Right forelimb (tissue), 1 donor: ENCODE measurements at places on chromosomes 7 and 10.
A peak's percentile ranks its signal among the peaks of the same experiment; 100 is the strongest.

DNA sequence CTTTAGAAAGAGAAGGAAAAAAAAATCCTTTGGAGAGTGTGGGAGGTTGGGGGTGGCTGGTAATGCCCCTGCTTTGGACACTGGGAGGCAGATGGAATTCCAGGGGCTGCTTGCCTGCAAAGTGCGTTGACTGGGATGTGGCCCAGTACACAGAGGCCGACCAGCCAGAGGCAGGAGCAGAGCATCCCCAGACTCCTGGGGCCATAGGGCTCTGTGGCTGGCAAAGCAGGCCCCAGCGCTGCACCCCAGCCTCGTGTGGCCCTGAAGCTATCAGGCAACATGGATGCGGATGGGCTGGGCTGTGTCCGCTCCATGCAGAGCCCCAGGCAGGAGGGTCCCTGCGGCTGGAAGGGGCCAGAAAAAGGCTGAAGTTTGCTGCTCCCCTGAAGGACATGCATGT is 361.6 kb upstream of the FZD8 start:
- DNase-seq, result no peak

- no peak for DNase-seq
Measured at GRCh38 chr10:7773845-7774801, 13.7 kb downstream of the KIN start.

DNA sequence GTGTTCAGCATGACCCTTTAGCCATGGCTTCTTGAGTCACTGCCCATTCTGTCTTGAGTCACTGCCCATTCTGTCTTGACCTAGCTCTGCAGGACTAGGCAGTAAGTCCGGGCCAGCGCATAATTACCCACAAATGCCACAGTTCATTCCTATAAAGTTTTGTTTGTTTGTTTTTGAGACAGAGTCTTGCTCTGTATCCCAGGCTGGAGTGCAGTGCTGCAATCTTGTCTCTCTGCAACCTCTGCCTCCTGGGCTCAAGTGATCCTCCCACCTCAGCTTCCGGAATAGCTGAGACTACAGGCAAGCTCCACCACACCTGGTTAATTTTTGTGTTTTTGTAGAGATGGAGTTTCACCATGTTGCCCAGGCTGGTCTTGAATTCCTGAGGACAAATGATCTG is 32.7 kb upstream of the TARP start:
- no peak for DNase-seq

DNA sequence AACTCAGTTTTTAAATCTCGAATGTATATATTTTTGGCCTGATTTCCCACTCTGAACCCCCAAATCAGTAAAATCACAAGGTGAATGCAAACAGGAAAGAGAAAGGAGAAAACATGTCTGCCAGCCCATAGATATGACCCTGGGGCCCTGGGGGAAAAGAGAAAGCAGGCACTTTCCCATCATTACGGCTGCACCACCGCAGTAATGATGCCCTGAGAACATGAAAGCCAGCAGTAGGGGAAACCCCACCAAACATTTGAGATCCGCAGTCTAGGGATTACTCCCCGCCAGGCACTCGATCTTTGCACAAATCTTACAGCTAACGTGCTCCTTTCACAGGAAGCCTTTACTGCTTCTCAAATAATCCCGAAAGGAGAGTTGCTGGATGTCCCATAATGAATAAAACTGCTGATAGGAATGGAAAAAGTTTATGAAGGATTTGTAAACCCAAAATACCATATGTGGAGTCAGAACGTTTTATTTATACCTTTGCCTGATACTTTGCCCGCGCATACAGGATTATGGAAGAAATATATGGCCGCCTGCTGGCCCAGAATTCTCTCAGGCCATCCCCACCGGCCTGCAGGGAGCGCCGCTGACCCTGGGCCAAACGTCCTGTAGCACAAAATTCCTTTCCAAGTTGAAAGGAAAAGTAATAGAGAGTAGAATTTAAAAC is 180.0 kb upstream of the INHBA start:
- no peak for DNase-seq

DNA sequence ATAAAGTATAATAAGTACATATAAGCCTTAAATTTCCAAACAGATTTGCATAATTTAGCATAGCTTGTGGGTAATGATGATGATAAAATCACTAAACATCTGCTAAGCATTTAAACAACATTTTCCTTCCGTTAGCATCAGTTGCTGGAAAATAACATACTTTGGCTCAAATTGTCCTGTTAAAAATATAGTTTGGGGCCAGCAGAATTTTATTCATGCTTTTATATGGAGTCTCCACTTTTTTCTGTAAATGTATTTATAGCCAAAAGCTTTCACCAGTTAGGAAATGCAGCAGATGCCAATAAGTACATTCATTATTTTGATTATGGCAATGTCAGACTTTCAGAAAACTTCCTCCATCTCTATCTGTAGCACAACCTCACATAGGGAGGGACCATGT is 107.2 kb downstream of the CNTNAP2 start:
- DNase-seq, result no peak

DNA sequence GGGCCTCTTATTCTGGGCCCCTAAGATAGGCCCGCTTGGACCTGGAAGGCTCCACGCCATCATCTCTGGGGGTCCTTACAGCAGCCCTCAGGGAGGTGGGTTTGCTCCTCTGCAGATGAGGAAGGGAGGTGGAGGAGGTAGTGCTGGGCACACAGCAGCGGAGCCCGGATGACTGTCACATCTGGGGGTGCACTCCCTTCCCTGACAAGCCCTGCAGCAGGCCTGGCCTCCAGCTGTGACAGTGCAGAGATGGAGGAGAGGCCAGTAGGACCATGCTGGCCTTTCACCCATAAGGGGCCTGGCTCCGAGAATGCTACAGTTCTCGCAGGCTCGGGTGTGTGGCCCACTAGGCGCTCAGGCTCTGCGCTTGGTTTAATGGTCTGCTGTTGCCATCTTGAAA is 9.2 kb downstream of the GDF2 start:
- DNase-seq, result no peak

- DNase-seq, result no peak
Measured at GRCh38 chr7:133423618-133424017, 170.7 kb downstream of the EXOC4 start.

GRCh38 chr7:27150568-27151340 is 1.6 kb downstream of the HOXA3 start:
- peak; percentile 92 for DNase-seq

- DNase-seq, result no peak
Measured at GRCh38 chr7:121479466-121479865, 83.4 kb upstream of the FAM3C start.

- no peak for DNase-seq
Measured at GRCh38 chr10:36423821-36424248, 701.6 kb upstream of the ANKRD30A start.

DNA sequence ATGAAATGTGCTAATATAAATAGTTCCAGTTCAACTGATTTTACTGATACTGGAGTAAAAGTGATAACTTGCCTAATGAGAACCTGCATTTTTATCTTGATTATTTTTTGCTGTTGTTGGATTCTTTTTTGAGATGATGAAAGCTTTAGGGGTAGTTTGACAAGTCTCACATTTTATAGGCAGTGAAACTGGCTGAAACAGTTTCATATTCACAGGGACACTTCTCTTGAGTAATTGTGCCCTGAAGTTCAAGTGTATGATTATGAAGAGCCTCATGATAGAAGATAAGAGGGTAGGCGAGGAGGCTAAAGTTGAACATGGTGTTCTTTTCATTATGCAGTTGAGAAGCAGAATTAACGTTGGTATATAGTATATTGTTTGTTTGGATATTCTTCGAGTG is 5.1 kb downstream of the AUTS2 start:
- no peak for DNase-seq

GRCh38 chr7:101631224-101631714 is 2.2 kb upstream of the MYL10 start:
- DNase-seq, result no peak

- DNase-seq, result no peak
Measured at GRCh38 chr7:76071316-76072242, 23.7 kb downstream of the MDH2 start.
